CD8-positive, alpha-beta T cell (primary cell): ENCODE measurements at places on chromosomes 12 and 14.

- DNase-seq = no peak
Measured at GRCh38 chr12:21289698-21290097, 45.0 kb downstream of the SLCO1A2 start.

- no peak for DNase-seq
Measured at GRCh38 chr14:103528146-103528586, 830 bp upstream of the TRMT61A start.

GRCh38 chr12:117439531-117440001 lies 78.1 kb upstream of the NOS1 start:
- no peak for DNase-seq

DNA sequence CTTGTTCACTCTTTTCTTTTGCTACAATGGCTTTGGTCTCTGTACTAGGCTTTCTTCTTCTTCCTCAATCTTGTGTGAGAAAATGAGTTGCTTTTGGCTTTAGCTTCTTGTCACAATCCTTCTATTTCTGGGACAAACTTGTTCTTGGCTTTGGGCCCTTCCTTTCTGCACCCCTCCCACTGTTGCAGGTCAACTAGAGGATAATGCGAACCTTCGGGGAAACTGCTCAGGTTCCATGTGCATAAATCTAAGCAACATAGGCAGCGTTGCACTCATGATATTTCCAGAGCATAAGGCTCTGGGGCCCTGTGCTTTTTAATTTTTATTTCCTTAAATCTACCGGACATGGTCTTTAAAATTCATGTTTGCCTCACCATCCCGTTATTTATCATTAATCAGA lies 89.8 kb upstream of the LRIG3 start:
- no peak for DNase-seq

- no peak for DNase-seq
Measured at GRCh38 chr12:537772-538171, 78.0 kb downstream of the B4GALNT3 start.

DNA sequence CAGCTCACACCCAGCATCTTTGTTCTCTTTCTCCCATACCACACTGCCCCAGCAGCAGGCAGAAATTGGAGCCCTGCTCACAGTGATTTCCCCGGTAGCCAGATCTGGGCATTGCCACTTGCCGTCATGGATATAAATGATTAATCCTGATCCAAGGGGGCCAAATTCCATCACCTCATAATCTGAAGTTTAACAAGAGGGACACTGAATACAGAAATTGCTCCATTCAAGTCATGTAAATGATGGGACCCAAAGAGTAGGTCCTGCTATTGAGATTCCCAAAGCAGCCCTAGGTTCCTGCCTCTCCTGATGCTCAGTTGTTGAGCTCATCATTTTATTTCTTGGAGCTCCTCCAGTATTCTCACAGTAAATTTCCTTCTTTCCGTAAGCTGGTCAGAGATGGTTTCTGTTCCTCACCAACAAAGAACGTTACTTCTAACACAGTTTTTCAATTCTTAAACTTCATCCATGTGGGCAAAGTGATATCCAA lies 11.7 kb downstream of the ITPR2 start:
- DNase-seq = no peak

DNA sequence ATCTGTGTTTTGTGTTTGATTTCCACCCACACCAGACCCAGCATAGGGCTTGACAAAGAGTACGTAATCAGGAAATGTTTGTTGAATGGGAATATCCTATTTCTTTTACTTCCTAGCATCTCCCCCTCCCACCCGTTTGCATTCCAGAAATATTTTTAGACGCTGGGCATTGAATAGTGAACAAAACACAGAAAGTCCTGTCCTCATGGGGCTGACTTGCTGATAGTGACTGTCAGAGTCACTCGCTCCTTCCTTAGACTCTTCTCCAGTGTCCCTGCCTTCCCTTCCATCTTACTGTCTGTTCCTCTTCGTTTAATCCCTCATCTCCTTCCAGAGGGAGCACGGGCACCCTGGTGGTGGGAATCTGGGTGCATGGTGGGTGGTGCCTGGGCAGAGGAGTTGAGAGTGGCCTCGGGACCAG lies 53.6 kb downstream of the SLC25A47 start:
- DNase-seq = no peak

DNA sequence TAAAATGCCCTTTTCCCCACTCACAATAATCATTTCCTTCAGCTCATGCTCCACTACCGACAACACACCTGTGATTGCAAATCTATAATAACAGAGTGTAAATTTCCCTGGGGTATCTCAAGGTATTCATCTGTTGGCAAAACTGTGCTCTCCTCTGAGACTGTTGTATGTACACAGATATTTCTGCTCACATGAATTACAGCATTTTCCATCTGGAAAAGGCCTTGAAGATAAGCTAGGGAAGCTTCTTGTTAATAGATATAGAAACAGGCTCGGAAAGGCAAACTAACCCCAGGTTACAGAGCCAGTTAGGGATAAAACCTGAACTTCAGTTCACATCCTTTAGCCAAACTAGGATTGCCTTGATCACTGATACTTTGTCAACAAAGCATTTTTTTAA lies 210.4 kb upstream of the KRR1 start:
- DNase-seq = no peak

- peak; percentile 53 for DNase-seq
Measured at GRCh38 chr12:91978143-91978542, 167.5 kb downstream of the BTG1 start.

DNA sequence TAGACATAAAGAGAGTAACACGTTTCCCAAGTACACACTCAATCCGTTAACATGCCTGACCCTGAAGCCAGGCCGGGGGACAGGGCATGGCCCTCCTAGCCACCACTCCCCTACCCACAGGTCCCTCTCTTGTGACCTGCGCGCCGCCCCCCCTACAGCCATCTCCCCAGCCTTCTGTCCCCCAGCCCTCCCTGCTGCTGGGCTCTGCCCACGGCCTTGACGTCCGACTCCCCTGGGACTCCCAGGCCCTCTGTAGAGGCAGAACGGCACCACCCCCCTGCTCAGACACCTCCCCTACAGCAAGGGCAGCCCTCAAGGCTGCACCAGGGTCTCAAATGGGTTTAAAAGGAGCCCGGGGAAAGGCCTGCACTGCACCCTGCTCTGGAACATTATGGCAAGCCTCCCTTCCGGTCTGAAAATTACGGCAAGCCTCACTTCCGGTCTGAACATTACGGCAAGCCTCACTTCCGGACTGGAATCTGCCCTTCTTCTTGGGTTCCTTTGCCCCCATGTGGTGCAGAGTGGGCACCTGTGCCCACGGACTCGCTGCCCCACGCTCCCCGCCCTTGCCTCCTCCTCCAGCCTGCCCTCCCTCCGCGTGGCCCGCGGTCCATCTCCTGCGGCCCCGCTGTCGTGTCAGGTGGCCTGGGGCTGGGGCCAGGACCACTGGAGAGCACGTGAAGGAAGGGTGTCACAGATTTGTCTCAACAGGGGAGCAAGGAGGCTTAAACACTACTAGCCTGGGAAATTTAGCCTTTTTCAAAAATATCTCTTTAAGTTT lies 77.6 kb downstream of the MOK start:
- no peak for DNase-seq

DNA sequence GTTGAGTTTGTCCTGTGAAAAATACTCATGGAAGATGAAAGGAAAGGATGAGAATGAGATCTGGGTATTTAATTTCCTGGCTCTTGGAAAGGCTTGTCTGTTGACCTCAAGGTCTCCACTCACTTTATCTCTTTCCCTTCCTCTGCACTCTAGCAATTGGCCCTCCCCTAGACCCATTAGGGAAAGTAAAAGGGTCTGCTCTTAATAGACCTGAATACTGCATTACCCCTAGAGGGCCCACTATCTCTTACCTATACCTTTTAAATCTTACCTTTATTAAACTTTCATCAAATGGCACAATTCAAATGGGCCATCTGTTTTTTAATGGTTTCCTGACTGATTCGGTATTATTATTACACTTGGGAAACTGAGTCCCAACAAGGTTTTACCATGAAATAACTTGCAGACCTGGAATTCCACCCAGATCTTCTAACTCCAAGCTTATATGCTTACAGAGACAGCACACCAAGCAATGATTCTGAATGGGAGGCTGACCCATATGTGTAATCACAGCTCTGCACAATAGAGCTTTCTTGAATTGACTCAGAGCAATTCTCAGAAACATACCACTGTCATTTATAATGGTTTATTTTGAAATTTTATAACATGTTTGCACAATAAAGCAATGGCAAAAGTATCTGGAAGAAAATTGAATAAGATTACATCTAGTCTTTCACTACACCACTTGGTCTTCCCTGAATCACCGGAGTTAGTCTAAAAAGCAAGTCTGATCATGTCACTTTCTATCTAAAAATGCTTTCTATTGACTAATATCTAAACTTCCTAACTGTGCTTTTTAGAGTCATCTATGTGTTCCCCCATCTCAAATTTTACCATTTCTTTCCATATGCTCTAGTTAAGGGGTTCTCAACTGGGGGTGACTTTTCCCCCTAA lies 618.5 kb downstream of the NRXN3 start:
- no peak for DNase-seq

- DNase-seq = no peak
Measured at GRCh38 chr12:109586385-109587296, 13.0 kb downstream of the MVK start.

- no peak for DNase-seq
Measured at GRCh38 chr12:93865751-93866150, 188.6 kb downstream of the CRADD start.

DNA sequence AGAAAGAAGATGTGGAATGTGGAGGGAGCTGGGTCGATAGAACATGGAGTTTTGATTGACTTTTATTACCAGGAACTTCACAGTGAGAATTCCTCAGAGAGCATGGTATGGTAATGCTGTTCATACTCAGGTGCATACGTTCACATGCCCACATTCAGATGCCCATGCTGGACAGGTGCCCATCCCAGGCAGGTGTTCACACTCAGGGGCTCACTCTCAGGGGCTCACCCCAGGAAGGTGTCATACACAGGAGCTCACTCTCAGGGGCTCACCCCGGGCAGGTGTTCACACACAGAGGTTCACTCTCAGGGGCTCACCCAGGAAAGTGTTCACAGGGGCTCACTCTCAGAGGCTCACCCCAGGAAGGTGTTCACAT lies 360.0 kb upstream of the SFSWAP start:
- DNase-seq = no peak

DNA sequence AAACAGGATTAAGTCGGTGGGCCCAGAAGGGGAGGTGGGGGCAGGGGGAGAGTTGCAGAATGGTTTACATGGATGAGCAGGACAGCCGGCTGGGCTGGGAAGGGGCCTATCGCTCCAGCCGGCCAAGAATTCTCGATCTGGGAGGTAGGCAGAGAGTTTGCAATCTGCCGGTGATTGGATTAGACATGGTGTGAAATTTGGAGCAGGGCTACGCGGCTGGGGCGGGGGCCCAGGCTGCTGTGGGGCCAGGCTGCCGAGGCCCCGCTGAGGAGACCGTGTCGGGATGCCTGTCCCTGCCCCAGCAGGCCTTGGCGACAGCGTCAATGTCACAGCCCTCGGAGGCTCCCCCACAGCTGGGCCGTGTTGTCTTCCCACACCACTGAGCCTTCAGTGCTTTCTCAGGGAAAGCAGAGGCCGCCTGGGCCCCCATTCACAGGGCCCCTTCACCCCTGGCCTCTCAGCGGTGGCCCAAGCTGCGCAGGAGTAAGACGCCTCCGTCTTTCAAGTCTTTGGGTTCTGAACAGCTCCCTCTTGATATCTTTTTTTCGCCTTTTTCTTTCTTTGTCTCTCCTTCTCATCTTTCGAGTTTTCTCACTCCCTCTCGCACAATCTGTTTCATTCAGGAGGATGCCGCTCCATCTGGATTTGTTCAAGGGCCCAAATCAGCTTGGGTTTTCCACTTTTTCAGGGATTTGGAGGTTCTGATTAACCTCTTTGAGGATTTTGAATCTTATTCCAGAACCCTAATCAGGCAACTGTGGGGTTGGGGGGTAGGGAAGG lies 117.5 kb upstream of the PARP11 start:
- no peak for DNase-seq

DNA sequence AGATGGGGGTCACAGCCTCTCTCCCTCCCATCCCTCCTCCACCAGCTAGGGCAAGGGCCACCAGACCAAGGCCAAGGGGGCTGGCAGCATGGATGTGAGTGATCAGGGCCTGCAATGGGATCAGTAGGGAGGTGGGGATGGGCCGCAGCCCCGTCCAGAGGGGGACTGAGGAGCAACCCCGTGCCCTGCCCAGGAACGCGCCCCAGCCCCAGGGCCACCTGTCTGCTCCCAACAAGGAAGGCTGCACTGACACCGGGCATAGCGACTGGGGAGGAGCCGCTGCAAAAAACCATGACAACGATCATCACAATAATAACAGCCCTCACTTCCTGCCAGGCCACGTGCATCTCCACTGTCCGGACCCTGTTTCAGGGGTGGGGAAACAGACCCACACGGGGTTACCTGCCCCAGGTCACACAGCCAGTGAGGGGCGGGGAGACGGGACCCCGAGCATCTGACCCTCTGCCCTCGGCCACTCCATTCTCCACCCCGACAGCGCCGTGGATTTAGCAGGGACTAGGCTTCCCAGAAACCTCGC lies 24.3 kb downstream of the NCOR2 start:
- no peak for DNase-seq

DNA sequence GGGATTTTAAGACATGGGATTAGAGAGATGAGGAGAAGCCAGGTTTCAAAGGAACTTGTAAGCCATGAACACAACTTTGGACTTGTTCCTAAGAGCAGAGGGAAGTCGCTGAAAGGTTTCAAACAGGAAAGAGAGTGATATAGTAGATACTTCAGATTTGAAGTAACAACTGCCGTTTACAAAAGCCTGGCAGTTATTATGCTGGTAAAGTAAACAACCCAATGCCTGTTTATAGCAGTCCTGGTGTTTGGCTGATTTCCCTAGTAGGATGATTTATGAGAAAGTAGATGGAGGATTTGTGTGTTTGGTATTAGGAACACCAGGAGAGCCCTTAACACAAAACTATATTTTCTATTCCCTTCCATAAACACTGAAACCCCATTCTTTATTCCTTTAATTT lies 285.7 kb downstream of the RMST start:
- DNase-seq = no peak

- DNase-seq = no peak
Measured at GRCh38 chr12:96371790-96372699, 28.2 kb downstream of the CDK17 start.

GRCh38 chr12:15863984-15864383 lies 18.2 kb upstream of the STRAP start:
- no peak for DNase-seq

DNA sequence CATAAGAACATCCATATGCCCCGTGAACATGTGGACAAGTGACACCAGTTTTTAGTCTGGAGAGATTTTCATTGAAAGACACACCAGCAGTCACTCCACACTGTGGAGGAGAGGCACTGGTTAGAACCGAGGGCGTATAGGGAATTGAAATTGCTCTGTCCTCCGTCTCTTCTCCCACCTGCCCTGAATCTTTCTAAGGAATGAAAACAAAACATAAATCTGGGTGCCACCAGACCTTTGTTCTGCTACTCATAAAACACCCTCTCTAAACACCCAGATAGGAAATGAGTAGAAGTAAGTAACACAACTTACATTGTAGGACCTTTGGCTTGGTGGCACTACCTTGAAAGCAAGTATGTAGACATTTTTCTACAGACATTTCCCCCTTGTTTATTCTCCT lies 37.1 kb upstream of the STON2 start:
- DNase-seq = no peak

DNA sequence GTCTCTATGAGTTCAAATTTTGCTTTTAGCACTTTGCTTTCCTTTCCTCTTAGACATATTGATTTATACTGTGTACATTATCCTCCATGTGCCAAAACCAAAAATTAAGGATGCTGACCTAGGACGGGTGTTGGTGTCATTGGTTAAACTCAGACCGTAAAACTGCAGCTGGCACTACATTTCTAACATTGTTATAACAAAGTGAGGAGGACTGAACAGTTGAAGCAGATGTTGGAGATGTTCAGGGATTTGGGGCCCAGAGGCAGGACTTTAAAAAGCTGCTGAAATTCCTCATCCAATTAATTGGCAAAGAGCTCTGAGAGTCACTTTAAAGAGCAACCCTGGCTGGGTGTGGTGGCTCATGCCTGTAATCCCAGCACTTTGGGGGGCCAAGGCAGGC lies 72.4 kb downstream of the TMTC1 start:
- no peak for DNase-seq
